ENCODE measurements at places on chromosomes 3 and 15.

GRCh38 chr3:41258239-41258800 is 59.0 kb downstream of the CTNNB1 start:
- DNase-seq: no peak

GRCh38 chr3:126878664-126879063 is 104.3 kb upstream of the PLXNA1 start:
- no peak for DNase-seq

- DNase-seq: no peak
These were observed 265.2 kb upstream of the TLE3 start for GRCh38 chr15:70362886-70363285.

DNA sequence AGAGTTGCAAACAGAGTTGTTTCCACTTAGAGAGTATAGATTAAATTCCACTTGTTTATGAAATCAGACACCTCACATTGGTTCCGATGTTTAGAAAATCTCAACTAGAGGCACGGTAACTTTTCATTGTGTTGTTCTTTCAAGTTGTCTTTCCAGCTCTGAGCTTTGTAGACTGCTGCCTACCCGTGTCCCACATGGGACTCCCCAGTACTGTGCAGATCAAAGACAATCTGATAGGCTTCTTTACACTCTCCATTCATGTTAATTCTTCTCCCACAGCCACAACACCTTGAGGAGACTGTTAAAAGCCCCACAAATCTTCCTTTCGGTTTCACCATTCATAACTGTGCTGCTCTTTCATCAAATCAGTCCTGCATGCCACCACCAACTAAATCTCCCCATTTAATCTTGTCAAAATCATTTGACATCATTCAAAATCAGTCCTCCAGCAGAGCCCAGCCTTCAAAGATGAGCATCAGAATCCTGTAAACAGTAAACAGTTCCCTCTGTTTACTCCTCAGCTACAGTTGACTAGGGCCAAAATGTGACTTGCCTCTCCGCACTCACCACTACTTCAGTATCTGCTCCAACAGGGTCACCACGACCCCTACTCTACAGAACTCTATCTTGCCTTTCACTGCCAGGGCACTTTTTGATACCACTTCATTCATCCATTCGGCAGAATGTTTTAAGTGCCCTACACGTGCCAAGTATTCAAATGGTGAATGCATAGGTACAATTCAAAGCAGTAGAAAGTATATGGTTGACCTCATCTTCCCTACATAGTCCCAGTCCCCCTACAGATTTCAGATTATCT is 8.3 kb downstream of the ANXA2 start:
- peak; percentile 43 for DNase-seq

DNA sequence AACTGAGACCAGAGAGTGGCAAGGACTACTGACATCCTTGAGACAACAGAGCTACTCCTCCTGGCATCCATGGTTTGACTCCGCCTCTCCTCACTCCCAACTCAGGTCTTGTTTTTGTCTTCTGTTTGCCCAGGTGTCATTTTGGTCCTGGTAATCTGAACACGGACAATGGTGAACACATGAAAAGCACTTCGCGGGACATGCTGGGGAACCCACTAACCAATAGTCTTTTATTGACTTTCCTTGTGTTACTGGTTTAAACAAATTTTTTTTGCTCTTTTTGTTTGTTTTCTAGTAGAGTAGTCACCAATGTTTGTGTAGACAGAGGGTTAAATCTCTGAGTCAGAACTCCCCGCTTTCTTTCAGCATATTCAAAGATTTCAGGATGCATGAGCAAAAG is 38.4 kb downstream of the LARP6 start:
- DNase-seq: no peak

- DNase-seq: no peak
These were observed 517.1 kb upstream of the CCDC54 start for GRCh38 chr3:106860182-106860581.

DNA sequence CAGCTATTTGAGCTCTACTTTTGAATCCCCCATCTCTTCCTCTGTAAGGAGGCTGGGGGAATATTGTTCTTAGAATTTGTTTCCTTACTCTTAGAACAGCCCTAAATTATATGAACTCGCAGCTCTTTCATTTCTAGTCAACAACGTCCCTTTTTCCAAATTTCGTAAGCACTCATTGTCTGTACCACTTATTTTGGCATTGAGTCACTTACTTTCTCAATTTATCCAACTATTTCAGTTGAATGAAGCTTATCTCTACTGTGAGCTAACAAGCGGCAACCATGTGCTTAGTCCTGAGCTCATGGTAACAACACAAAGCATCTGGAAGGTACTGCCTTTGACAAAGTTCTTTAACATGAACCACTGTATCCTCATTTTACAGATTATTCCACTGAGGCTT is 191.1 kb downstream of the GREM1 start:
- no peak for DNase-seq

- no peak for DNase-seq
These were observed 512.3 kb upstream of the MDFIC2 start for GRCh38 chr3:70824773-70825172.

GRCh38 chr3:171873580-171873979 is 30.4 kb downstream of the TMEM212 start:
- no peak for DNase-seq

Measured in stimulated activated CD4-positive, alpha-beta T cell treated with anti-CD3 and anti-CD28 coated beads, Interleukin-1b, Interleukin-23, amount 100 ng/mL, for 48 hours (primary cell).